ENCODE measurements at places on chromosomes 2 and 18. TPM values are rescaled to one million over a fixed set of nuclear protein-coding genes. Genes with fewer than 3 reads are reported as not detected.

The CCDC74B gene
- 1.5 TPM for polyA plus RNA-seq

The RAB6C gene
- polyA plus RNA-seq, result 0.72 TPM

- DNase-seq, result peak; percentile 6
- no peaks in the 10 kb centered on the region for H3K36me3 ChIP-seq
- H3K27me3 ChIP-seq, result no peaks in the 10 kb centered on the region
- no peak overlapping the region for H3K27ac ChIP-seq
These were observed 349.9 kb upstream of the ZNF521 start for GRCh38 chr18:25701821-25702220.

DNA sequence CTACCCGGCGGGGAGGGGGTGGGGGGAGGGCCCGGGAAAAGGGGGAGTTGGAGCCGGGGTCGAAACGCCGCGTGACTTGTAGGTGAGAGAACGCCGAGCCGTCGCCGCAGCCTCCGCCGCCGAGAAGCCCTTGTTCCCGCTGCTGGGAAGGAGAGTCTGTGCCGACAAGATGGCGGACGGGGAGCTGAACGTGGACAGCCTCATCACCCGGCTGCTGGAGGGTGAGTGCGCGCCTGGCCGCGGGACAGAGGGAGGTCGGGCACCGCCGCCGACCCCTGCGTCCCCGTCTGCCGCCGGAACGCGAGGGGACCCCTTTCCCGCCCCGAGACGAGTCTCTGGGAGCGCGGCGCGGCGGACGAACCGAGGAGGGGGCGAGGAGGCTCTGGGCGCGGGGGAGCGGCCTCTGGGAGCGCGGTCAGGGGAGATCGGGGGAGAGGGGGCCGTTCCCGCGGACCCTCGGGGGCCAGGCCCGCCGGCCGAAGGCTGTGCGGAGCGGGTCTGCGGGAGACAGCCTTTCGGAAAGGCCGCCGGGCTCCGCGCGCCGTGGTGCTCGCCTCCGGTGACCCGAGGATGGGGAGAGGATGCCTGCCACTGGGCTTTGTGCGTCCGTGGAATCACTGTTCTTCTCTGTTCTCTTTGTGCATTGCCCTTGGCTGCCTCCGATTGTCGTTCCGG is 463 bp downstream of the PPP1CB start:
- peak overlapping the region; percentile 64 for H3K4me3 ChIP-seq
- DNase-seq, result peak; percentile 53
- H3K27me3 ChIP-seq, result no peaks in the 10 kb centered on the region
- H3K36me3 ChIP-seq, result no peaks in the 10 kb centered on the region
- peaks cover 15% of the 10 kb centered on the region for H3K4me1 ChIP-seq
- peak overlapping the region; percentile 98 for H3K27ac ChIP-seq

- DNase-seq, result no peak
- H3K27me3 ChIP-seq, result peaks cover 8% of the 10 kb centered on the region
- peaks cover 69% of the 10 kb centered on the region for H3K4me1 ChIP-seq
- no peak overlapping the region for H3K4me3 ChIP-seq
These were observed 345.1 kb downstream of the DYSF start for GRCh38 chr2:71798266-71799012.

All from muscle of leg (tissue), 16 donors.